Activated CD4-positive, CD25-positive, alpha-beta regulatory T cell treated with anti-CD3 and anti-CD28 coated beads, Interleukin-2, amount 50 U/mL, for 24 hours (primary cell): ENCODE measurements at places on chromosomes 2 and 18.

DNA sequence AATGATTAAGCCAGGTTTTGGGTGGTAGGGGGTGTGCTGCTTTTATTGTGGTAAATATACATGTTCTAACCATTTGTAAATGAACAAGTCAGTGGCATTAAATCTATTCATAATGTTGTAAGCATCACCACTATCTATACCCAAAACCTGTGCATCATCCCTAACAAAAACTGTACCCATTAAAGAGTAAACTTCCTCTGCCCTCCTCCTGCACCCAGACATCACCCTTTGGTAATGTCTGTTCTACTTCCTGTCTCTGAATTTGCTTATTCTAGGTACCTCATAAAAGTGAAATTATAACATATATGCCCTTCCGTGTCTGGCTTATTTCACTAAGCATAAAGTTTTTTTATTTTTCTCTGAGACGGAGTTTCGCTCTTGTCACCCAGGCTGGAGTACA, 14.1 kb downstream of the RIF1 start:
- ATAC-seq, result peak; percentile 90

DNA sequence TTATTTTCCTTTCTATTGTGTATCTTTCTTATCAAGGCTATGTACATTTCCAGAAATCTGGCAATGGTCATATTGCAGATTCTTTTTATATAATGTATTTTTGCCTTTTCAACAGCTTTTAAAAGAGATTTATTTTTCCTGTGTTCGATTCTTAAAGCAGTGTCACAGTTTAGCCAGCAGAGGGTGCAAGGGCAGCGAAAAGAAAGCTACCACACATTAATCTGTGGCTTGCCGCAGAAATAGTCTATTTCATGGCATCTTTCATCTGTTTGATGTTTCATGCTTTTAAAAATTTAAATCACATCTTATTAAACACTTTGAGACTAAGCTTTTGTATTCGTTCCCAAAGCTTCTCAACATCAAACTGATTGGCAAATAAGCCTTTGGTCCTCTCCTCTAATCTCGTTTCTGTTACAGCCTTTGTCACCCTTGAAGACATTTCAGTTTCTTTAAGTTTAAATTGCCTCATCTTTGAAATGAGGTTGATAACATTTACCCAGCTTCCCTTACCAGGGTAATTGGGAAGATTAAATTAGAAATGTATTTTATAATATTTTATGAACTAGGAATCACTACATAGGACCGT, 73.3 kb downstream of the PIK3C3 start:
- no peak for ATAC-seq

GRCh38 chr2:119475225-119475856, 43.7 kb downstream of the TMEM37 start:
- ATAC-seq, result no peak

GRCh38 chr2:100928235-100928634, 73.9 kb upstream of the RPL31 start:
- no peak for ATAC-seq

DNA sequence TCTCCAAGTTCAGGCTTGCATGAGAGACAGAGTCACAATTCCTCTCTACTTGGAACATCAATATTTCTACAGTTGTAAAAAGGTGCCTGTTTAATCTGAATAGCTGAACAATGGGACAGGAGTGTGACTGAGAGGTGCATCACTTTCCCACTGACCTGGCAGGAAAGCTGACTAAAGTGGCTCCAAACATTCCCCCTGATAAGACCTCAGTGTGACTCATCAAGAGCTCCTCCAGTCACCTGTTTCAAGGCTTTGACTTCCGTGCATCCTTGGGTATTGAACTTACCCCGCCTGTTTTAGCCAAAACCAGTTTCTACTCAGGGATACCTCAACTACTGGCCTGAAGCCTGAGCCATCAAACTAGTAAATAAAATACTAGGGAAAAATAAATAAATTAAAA, 453.9 kb upstream of the DDX18 start:
- ATAC-seq, result no peak

GRCh38 chr2:199378948-199379650, 78.6 kb downstream of the SATB2 start:
- ATAC-seq, result no peak

DNA sequence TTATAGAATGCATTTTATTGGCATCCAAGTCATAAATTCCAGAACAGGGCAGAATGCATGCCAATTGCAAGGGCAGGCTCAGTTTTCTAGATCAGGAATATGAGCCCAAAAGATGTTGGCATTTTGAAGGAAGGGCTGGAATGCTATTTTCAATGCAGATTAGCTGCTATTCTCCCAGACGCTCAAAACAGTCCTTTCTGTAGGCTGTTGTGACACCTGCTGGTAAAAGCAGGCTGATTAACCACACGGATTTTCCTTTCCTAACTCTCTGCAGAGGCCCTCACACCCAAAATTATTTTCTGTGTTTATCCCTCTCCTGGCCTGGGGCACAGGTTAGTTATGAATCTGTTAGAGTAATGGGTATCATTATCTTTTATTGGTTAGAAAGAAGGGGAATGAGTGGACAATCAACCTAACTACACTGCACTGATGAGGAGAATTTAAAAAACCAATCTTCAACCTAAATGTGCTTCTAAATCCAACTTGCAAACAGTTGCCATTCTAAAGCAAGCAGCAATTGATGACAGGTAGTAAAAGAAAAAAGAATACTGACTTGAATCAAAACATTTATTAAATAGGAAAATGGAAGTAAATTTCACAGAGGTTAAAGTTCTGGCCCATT, 94.0 kb downstream of the PLA2R1 start:
- no peak for ATAC-seq

GRCh38 chr2:86492048-86492453, 50.9 kb downstream of the KDM3A start:
- no peak for ATAC-seq

- no peak for ATAC-seq
Measured at GRCh38 chr2:69253611-69254301, 133.3 kb downstream of the GFPT1 start.

DNA sequence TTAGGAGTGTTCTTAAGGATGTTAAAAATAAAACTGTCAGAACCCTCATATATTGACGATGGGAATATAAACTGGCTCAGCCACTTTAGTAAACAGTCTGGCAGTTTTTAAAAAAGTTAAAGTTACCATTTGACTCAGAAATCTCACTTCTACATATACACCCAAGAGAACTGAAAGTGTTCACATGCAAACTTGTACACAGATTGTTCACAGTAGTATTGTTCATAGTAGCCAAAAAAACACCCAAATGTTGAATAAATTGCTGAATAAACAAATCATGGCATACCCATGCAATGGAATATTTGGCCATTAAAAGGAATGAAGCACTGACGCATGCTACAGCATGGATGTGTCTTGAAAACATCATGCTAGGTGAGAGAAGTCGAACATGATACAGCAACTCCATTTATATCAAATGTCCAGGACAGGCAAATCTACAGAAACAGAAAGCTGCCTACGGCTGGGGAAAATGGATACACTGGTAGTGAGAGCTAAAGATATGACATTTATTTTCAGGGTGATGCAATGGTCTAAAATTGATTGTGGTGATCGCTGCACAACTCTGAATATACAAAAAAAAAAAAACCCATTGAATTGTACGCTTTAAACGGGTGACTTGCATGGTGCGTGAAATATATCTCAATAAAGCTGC, 10.1 kb downstream of the RPL31 start:
- ATAC-seq, result peak; percentile 74

- no peak for ATAC-seq
Measured at GRCh38 chr2:111946294-111947114, 48.1 kb downstream of the MERTK start.

DNA sequence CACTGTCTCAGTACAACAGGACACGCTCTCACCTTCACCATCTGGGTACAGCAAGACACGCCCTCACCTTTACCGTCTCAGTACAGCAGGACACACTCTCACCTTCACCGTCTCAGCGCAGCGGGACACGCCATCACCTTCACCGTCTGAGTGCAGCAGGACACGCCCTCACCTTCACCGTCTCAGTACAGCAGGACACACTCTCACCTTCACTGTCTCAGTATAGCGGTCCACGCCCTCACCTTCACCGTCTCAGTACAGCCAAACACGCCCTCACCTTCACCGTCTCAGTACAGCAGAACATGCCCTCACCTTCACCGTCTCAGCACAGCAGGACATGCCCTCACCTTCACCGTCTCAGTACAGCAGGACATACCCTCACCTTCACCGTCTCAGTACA, 109.9 kb upstream of the CTDP1 start:
- ATAC-seq, result no peak

DNA sequence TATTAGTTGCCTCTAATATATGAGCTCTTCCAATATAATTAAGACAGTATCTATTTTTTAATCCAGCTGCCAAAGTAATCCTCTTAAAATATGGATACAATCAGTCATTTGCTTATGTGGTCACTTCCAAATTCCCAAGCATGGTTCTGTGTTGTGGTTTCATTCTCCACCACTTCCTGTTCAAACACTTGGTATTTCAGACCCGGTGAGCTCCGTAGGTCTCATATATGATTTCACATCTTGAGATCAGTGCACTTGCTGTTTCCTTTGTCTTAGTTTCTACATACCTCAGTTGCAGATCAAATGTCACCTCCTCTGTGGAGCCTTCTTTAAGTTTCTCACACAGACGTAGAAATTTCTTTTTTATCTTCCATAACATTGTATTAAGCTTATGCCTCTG, 254.2 kb downstream of the KCNS3 start:
- ATAC-seq, result no peak

GRCh38 chr2:118549503-118549902, 297.9 kb downstream of the EN1 start:
- no peak for ATAC-seq

- no peak for ATAC-seq
Measured at GRCh38 chr2:132678483-132678882, 8.5 kb upstream of the LYPD1 start.

DNA sequence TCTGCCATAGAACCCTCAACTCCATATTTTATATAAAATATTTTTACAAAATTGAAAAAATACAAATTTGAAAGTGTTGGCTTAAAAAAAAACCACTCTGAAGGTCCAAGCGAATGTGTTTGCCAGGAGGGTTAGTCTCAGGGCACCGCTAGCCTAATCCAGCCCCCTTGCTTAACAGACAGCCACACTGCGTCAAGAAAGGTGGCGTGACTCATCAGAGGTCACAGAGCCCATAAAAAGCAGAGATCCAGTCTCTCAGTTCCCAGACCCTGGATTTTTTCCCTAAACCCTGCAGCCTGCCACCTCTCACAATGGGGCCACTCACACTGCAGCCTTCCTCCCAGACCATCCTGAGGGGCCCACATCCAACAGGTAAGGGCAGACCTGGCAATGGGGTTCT, 3.9 kb upstream of the TNS1 start:
- no peak for ATAC-seq

GRCh38 chr2:40783704-40784103, 331.8 kb upstream of the SLC8A1 start:
- no peak for ATAC-seq

DNA sequence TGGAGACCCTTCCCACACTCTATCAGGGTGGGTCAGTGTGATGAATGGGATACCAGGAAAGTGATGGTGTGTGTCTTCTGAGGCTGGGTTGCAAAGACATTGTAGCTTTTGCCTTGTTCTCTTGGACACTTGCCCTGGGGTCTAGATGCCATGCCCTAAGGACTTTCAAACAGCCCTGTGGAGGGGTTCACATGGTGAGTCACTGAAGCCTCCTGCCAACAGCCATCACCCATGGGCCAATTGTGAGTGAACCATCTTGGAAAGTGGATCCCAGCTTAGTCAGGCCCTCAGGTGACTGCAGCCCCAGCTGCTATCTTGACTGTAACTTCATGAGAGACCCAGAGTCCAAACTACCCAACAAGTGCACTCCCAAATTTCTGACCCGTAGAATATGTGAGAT, 25.8 kb upstream of the IGFBP5 start:
- no peak for ATAC-seq

GRCh38 chr2:26922405-26923188, 47.8 kb upstream of the MAPRE3 start:
- peak; percentile 36 for ATAC-seq

GRCh38 chr2:43020296-43020695, 206.1 kb downstream of the ZFP36L2 start:
- ATAC-seq, result no peak

DNA sequence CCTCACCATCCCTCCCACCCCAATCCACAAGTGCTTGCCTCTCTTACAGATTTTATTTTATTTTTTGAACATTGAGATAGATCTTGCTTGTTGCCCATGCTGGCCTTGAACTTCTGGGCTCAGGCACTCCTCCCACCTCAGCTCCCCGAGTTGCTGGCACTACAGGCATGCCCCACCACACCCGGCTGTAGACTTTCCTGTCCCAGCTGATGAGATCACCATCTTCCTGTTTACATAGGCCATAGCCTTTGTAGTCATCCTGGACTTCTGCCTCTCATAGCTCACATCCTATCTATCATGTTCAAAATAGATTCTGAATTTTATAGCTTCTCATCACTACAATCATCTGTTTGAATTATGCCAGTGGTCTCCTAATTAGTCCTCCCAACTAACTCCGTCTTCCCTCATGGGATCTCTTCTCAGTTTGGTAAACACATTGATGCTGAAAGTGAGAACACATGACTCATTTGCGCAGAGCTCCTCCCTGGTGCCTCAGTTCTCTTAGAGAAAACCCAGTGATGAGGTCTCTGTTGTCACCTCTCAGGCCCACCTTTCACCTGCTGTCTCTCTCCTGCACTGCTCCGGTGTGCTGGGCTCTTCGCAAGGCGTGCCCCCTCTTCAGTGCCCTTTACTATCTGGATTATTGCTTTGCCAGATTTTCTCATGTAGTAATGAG, 243.0 kb downstream of the ZNF407 start:
- ATAC-seq, result no peak

GRCh38 chr2:134416637-134417036, 162.8 kb downstream of the MGAT5 start:
- no peak for ATAC-seq

- ATAC-seq, result no peak
Measured at GRCh38 chr2:129252781-129253460, 726.5 kb upstream of the RAB6C start.

DNA sequence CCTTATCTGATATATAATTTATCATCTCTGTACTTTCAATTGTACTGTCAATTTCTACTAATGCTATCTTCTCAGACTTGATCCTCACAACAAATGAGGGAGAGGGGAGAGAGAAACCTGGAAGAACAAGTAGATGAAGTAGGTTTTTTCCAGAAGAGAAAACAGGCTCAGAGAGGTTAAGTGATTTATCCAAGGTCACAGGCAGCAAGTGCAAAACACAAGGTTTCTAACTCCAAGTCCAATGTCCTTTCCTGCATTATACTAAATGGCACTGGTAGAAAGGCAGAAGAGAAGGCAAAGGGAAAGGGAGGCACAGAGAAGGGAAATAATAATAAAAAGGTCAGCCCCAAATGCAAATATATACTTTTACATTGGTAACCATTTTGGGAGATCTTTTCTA, 7.5 kb downstream of the MEX3C start:
- ATAC-seq, result no peak

GRCh38 chr2:205746420-205746785, 64.1 kb downstream of the NRP2 start:
- ATAC-seq, result no peak

GRCh38 chr2:201854221-201854801, 48.0 kb downstream of the CDK15 start:
- ATAC-seq, result no peak

- no peak for ATAC-seq
Measured at GRCh38 chr18:53191634-53192033, 851.6 kb downstream of the DCC start.
